MCF 10A (cell line): ENCODE measurements at places on chromosomes 4 and X. TPM values are rescaled to one million over a fixed set of nuclear protein-coding genes. Genes with fewer than 3 reads are reported as not detected.

DNA sequence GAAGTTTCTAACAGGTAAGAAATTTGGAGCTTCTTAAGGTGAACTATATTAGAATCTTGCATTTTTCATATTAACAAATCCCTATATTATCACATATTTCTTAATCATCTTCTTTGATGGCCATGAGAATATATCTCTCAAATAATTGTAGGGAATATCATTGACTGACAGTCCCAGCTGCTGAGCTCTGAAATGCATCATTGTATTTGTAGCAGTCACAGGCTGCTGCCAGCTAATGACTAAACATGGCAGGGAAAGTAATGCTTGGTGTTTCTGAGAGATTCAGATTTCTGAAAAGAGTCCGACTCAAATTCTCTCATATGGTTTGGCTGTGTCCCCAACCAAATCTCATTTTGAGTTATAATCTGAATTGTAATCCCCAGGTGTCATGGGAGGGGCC, 171.9 kb downstream of the TRAM1L1 start:
- DNase-seq, result no peak
- no peak overlapping the region for H3K4me3 ChIP-seq
- no peaks in the 10 kb centered on the region for H3K36me3 ChIP-seq
- H3K27ac ChIP-seq, result no peak overlapping the region
- H3K4me1 ChIP-seq, result no peaks in the 10 kb centered on the region

DNA sequence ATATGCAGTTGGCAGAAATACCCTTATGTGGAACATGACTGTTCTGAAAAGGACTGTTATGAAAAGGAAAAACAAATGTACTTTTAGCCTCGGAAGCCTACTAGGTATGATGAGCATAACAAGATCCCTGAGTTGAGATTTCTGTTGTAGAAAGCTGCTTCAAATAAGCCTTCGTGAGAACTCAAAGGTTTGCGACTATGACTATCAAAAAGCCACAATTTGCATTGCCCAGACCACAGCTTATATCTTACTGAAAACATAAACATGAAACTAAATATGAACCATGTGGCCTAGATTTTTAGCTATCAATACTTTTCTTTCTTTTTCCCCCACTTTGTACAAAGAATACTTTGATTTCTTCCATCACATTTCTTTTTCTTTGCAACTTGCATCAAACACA, 398.2 kb upstream of the LCORL start:
- no peaks in the 10 kb centered on the region for H3K27me3 ChIP-seq
- no peaks in the 10 kb centered on the region for H3K4me1 ChIP-seq
- H3K36me3 ChIP-seq, result no peaks in the 10 kb centered on the region
- no peak overlapping the region for H3K4me3 ChIP-seq

DNA sequence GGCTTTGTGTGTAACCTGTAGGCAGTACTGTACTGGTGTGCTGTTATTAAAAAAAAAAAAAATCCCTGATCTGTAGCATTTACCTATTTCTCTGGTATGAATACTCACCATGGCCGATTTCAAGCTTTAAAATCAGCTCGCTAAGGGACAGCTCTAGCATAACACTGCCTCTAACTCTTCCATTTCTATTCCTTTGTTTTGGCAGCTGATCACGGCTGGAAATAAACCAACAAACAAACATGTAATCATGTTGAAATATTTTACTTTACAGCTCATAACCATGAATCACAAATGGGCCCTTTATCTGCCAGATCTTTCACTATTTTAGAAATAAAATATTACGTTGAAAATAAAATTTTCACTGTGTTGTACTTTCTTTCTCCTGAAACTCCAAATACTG, 60.5 kb upstream of the IL15 start:
- DNase-seq, result peak; percentile 36
- no peaks in the 10 kb centered on the region for H3K36me3 ChIP-seq
- no peaks in the 10 kb centered on the region for H3K27me3 ChIP-seq
- H3K4me3 ChIP-seq, result no peak overlapping the region

- DNase-seq, result no peak
- H3K4me3 ChIP-seq, result no peak overlapping the region
- no peaks in the 10 kb centered on the region for H3K4me1 ChIP-seq
- no peaks in the 10 kb centered on the region for H3K36me3 ChIP-seq
Observed at GRCh38 chrX:2325076-2325784, 175.5 kb downstream of the DHRSX start.

DNA sequence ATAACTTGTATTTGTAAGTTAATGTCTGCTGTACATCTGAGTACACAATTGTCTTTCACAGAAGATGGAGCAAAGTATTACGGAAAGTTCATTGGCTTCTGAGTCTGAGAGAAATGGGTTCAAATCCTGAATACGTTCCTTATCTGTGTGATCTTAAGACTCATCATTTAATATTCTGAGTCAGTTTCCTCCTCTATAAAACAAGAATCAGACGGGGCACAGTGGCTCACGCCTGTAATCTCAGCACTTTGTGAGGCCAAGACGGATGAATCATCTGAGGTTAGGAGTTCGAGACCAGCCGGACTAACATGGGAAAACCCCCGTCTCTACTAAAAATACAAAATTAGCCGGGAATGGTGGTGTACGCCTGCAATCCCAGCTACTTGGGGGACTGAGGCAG, 57.8 kb downstream of the APBB2 start:
- H3K27ac ChIP-seq, result peak overlapping the region; percentile 86
- H3K4me1 ChIP-seq, result peaks cover 64% of the 10 kb centered on the region
- H3K27me3 ChIP-seq, result no peaks in the 10 kb centered on the region
- peaks cover 58% of the 10 kb centered on the region for H3K36me3 ChIP-seq
- no peak overlapping the region for H3K4me3 ChIP-seq

GRCh38 chrX:16208601-16209000, 41.3 kb downstream of the MAGEB17 start:
- H3K4me1 ChIP-seq, result peaks cover 5% of the 10 kb centered on the region
- H3K36me3 ChIP-seq, result no peaks in the 10 kb centered on the region
- no peak for DNase-seq
- no peak overlapping the region for H3K4me3 ChIP-seq

DNA sequence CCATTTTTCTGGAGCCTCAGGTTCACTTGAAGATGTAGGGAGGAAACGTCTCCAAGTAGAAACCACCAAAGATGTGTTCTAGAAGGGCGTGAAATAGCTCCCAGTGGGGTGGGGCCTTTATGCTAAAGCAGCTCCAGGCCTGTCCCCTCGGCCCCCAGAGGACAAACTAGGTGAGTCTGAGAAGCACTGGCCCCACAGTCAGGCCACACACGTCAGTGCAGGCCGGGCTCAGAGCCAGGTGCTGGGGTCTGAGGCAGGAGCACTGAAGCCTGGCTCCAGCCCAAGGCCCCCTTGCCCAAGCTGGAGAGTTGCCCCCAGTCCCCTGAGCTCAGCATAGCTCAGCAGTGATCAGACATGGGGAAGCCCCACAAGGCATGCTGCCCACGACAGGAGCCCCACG, 95.4 kb upstream of the PSAPL1 start:
- no peaks in the 10 kb centered on the region for H3K4me1 ChIP-seq
- no peaks in the 10 kb centered on the region for H3K27me3 ChIP-seq
- H3K27ac ChIP-seq, result no peak overlapping the region

DNA sequence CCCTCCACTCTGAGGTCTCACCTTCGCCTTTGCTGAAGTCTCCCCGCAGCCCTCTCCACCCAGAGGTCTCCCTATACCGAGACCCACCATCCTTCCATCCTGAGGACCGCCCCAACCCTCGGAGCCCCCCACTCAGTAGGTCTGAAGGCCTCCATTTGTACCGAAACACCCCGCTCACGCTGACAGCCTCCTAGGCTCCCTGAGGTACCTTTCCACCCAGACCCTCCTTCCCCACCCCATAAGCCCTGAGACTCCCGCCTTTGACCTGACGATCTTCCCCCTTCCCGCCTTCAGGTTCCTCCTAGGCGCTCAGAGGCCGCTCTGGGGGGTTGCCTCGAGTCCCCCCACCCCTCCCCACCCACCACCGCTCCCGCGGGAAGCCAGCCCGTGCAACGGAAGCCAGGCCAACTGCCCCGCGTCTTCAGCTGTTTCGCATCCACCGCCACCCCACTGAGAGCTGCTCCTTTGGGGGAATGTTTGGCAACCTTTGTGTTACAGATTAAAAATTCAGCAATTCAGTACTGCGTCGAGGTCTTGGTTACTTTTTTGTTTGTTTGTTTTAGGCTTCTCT, 5.0 kb downstream of the SOD3 start:
- no peak overlapping the region for H3K4me3 ChIP-seq
- no peak for DNase-seq
- H3K4me1 ChIP-seq, result no peaks in the 10 kb centered on the region

DNA sequence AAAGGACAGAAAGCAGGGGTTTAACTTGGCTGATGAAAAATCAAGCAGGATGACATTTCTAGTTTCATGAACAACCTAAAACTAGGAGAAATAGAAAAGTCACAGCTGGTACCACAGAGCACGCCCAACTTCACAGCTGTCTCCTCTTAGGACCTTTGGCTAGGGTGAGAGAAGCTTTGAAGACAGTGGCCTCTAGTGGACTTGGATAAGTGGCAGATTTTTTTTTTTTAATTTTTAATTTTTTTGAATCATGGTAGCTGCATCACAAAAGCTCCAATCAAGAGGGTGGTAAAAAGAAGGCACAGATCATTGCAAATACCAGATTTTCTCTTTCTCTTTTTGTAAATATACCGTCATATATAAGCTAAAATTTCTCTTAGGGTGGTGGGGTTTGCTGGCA, 20.2 kb upstream of the MAP3K15 start:
- no peaks in the 10 kb centered on the region for H3K27me3 ChIP-seq
- peaks cover 6% of the 10 kb centered on the region for H3K36me3 ChIP-seq
- H3K4me3 ChIP-seq, result no peak overlapping the region
- no peak overlapping the region for H3K27ac ChIP-seq

GRCh38 chrX:132820675-132821074, 137.8 kb downstream of the HS6ST2 start:
- no peak overlapping the region for H3K4me3 ChIP-seq
- no peaks in the 10 kb centered on the region for H3K36me3 ChIP-seq
- H3K27me3 ChIP-seq, result peaks cover 26% of the 10 kb centered on the region
- H3K27ac ChIP-seq, result no peak overlapping the region

GRCh38 chrX:23662853-23663252, 4.4 kb upstream of the PRDX4 start:
- H3K36me3 ChIP-seq, result no peaks in the 10 kb centered on the region
- H3K27ac ChIP-seq, result no peak overlapping the region
- H3K4me3 ChIP-seq, result no peak overlapping the region
- peak; percentile 4 for DNase-seq
- H3K4me1 ChIP-seq, result no peaks in the 10 kb centered on the region

GRCh38 chr4:8745005-8745790, 126.4 kb downstream of the HMX1 start:
- no peak for DNase-seq
- no peaks in the 10 kb centered on the region for H3K4me1 ChIP-seq
- no peak overlapping the region for H3K27ac ChIP-seq

DNA sequence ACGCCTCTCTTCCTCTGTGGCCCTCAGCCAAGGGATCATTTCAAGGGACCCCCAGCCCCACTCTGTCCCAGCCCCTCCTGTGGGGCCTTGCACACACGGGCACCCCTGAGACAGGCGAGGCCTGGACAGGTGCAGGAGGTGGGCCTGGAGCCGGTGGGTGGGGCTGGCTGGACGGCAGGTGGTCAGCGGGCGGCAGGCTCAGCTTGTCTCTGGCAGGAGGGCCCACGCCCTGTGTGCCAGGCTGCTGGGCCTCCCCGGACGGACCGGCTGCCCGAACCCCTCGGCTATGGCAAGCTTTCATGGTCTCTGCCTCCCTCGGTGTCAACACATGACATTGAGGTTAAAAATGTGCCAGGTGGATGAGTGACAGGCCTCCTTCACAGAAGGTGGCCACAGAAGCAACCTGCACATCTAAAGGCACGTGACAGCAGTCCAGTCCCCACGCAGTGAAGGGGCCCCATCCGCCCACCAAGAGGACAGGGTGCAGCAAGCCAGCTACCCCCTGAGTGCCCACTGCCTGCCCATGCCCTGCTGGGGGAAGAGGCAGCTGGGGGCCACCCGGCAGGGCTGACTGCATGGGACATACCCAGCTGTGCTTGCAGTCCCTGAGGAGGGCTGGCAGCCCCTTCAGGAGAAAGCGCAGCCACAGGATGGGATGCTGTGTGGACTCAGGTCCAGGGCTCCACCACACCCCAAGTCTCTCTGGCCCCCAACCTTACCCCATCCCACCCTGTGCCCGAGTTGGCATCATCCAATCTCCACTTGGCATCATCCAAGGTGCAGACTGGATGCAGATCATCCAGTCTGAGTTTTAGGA, 109.3 kb downstream of the FAM53A start:
- H3K27me3 ChIP-seq, result no peaks in the 10 kb centered on the region
- DNase-seq, result no peak
- H3K36me3 ChIP-seq, result no peaks in the 10 kb centered on the region
- peaks cover 5% of the 10 kb centered on the region for H3K4me1 ChIP-seq
- no peak overlapping the region for H3K4me3 ChIP-seq
- no peak overlapping the region for H3K27ac ChIP-seq

DNA sequence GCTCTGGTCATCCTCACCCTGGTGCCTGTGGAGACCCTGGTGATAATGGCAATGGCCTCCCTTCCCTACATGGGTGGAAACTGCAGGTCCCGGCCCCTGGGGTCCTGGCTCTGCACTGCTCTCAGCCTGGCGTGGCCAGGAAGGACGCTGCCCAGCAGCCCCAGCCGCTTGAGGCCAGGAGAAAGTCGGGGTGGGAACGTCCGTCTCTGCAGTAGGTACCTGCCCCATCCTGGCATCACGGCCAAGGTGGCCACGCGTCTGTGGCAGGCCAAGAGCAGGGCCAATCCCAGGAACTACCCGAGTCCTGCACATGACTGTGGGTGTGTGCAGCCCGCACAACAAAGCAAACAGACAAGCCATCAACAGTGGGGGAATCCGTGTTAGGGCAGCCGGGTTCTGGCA, 33.8 kb downstream of the FGFRL1 start:
- peaks cover 3% of the 10 kb centered on the region for H3K36me3 ChIP-seq
- H3K27me3 ChIP-seq, result no peaks in the 10 kb centered on the region
- peaks cover 16% of the 10 kb centered on the region for H3K4me1 ChIP-seq
- H3K4me3 ChIP-seq, result no peak overlapping the region
- no peak for DNase-seq

- peaks cover 9% of the 10 kb centered on the region for H3K4me1 ChIP-seq
- no peaks in the 10 kb centered on the region for H3K27me3 ChIP-seq
Observed at GRCh38 chrX:138929926-138930582, 218.5 kb upstream of the FGF13 start.

GRCh38 chr4:186813377-186814068, 89.9 kb upstream of the FAT1 start:
- DNase-seq, result no peak
- H3K4me1 ChIP-seq, result no peaks in the 10 kb centered on the region
- H3K27ac ChIP-seq, result no peak overlapping the region
- no peak overlapping the region for H3K4me3 ChIP-seq
- no peaks in the 10 kb centered on the region for H3K36me3 ChIP-seq

- H3K27ac ChIP-seq, result no peak overlapping the region
- H3K27me3 ChIP-seq, result peaks cover 47% of the 10 kb centered on the region
- no peak for DNase-seq
- H3K36me3 ChIP-seq, result no peaks in the 10 kb centered on the region
- no peak overlapping the region for H3K4me3 ChIP-seq
Observed at GRCh38 chr4:174089711-174090110, 193.8 kb downstream of the FBXO8 start.

- H3K27ac ChIP-seq, result no peak overlapping the region
- no peak for DNase-seq
- H3K4me3 ChIP-seq, result no peak overlapping the region
- no peaks in the 10 kb centered on the region for H3K27me3 ChIP-seq
- H3K36me3 ChIP-seq, result peaks cover 5% of the 10 kb centered on the region
- H3K4me1 ChIP-seq, result no peaks in the 10 kb centered on the region
Observed at GRCh38 chrX:906586-906985, 276.0 kb downstream of the SHOX start.

Gene CTAG2
- total RNA-seq, result not detected in 2 replicates

Gene WAS
- total RNA-seq, result 0.37 and 0.96 TPM in 2 replicates

Gene IL21
- total RNA-seq, result not detected in 2 replicates

Gene ALAS2
- not detected in 2 replicates for total RNA-seq

Gene SOWAHD
- total RNA-seq, result not detected in 2 replicates

Gene BST1
- total RNA-seq, result 0.93 and 1.1 TPM in 2 replicates
